ENCODE measurements at places on chromosomes 2 and 18.

GRCh38 chr2:158676696-158677095 lies 118.4 kb upstream of the DAPL1 start:
- no peak for DNase-seq

GRCh38 chr2:47174733-47175361 lies 19.7 kb upstream of the STPG4 start:
- peak; percentile 50 for DNase-seq

DNA sequence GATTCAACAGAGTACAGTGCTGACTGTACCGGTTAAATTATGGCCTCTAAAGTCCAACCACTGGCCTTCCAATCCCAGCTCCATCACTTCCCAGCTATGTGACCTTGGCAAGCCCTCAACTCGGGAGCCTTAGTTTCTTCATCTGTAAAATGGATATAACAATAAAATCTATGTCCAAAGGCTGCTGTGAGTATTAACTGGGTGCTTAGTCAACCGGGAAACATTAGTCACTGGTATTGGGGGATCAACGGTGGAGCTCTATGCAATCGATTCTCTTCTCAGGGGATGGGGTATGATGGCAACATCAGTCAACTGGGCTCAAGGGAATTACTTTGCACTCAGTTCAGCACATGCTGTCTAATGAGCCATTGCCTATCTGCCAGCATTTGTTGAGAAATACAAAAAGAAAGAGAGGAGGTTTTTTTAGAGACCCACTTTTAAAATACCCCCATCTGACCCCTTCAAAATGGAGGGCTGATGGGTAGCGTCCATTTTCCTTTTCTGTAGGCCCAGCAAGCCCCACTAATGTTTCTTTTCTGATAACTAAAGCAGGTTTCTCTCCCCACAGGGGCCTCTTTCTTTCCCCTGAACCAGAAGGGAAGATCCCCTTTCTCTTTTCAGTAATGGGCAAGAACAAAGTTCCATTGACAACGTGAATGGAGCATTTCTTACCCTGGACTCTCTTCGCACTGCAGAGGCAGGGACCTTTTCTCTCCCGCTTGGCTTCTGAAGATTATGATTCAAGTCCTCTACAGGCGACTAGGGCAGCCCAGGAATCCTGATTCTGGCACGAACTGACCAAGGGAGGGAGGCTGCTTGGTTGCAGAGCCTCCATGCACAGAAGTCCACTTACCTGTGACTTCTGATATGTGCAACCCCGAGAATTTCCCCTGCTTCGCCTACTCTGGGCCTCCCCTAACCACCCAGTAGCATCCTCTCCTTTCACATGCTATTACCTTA lies 8.7 kb upstream of the AGFG1 start:
- DNase-seq, result peak; percentile 52

DNA sequence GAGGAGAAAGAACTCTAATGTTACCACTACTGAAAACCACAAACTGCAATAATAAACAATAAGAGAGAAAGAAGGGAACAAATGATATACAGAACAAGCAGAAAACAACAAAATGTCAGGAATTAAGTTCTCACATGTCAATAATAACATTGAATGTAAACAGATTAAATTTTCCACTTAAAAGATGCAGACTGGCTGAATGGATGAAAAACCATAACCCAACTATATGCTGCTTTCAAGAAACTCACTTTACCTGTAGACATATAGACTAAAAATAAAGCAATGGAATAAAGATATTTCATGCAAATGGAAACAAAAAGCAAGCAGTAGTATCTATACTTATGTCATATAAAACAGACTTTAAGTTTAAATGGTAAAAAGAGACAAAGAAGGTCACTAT lies 50.4 kb downstream of the MRO start:
- DNase-seq, result no peak

GRCh38 chr2:200662727-200663126 lies 76.9 kb downstream of the AOX1 start:
- peak; percentile 83 for DNase-seq

- no peak for DNase-seq
Measured at GRCh38 chr2:240981871-240982800, 16.3 kb upstream of the SNED1 start.

- DNase-seq, result peak; percentile 56
Measured at GRCh38 chr2:6855860-6856547, 9.7 kb downstream of the CMPK2 start.
